Activated CD8-positive, alpha-beta T cell treated with anti-CD3 and anti-CD28 coated beads, Interleukin-2, amount 10 ng/mL, durations not matched to agents 7 days and 5 days (primary cell): ENCODE measurements at places on chromosomes 3 and 15.

DNA sequence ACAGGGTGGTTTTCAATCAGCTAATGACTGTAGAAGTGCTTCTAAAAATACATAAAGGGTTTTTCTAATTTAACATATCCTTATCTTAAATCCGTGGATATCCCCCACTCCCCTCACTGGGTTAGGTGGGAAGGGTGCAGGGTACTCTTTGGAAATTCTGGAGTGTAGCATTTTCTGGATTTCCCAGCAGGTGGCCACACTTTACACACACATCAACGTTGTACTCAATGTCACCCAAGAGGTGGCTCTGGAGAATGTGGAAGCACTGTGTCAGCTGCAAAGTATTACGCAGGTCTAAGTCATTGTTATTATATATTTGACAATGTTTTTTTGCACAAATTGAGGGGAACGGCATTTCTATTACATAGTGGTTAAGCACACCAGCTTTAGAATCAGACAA lies 168.8 kb downstream of the CHDH start:
- H3K36me3 ChIP-seq, result no peaks in the 10 kb centered on the region
- H3K4me1 ChIP-seq, result no peaks in the 10 kb centered on the region
- DNase-seq, result no peak
- H3K4me3 ChIP-seq, result no peak overlapping the region

DNA sequence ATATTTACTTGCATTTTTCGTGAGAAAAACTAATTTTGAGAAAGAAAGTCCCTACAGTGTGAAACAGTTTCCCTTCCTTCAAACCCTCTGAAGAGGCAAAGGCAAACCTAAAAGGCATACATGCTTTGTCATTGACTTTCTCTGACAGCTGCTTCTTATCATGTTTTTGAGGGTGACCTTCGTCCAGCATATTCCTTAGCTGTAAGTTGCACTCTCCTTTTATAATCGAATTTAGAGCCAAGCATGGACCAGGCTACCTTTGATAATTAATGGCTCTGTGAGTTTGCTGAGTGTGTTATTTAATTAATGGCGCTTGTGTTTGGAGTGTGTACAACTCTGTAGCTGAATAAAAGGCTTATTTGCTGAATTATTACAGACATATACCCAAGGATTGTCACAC lies 684.2 kb upstream of the CFAP20DC start:
- peaks cover 4% of the 10 kb centered on the region for H3K27me3 ChIP-seq
- no peak overlapping the region for H3K27ac ChIP-seq
- peaks cover 37% of the 10 kb centered on the region for H3K4me1 ChIP-seq
- H3K4me3 ChIP-seq, result no peak overlapping the region

- no peak overlapping the region for H3K4me3 ChIP-seq
- no peaks in the 10 kb centered on the region for H3K36me3 ChIP-seq
- peaks cover 4% of the 10 kb centered on the region for H3K4me1 ChIP-seq
- DNase-seq, result no peak
- H3K27me3 ChIP-seq, result peaks cover 7% of the 10 kb centered on the region
These were observed 36.0 kb upstream of the ULK4 start for GRCh38 chr3:41997702-41998550.

DNA sequence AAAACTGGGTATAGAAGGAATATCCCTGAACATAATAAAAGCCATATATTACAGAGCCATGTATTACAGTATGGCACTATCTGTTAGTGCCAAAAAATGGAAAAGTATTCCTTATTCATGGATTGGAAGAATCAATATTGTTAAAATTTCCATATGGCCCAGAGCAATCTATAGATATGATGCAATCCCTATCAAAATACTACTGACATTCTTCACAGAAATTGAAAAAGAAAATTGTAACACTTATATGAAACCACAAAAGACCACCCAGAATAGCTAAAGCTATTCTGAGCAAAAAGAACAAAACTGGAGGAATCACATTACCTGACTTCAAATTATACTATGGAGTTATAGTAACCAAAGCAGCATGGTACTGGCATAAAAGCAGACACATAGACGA lies 218.8 kb downstream of the PLCL2 start:
- no peak for DNase-seq
- H3K4me3 ChIP-seq, result no peak overlapping the region
- peaks cover 14% of the 10 kb centered on the region for H3K4me1 ChIP-seq
- H3K27ac ChIP-seq, result no peak overlapping the region
- peaks cover 20% of the 10 kb centered on the region for H3K36me3 ChIP-seq
- no peaks in the 10 kb centered on the region for H3K27me3 ChIP-seq

GRCh38 chr3:2727610-2728318 lies 382.4 kb downstream of the IL5RA start:
- no peaks in the 10 kb centered on the region for H3K36me3 ChIP-seq
- H3K27me3 ChIP-seq, result no peaks in the 10 kb centered on the region
- DNase-seq, result no peak
- H3K4me3 ChIP-seq, result no peak overlapping the region

DNA sequence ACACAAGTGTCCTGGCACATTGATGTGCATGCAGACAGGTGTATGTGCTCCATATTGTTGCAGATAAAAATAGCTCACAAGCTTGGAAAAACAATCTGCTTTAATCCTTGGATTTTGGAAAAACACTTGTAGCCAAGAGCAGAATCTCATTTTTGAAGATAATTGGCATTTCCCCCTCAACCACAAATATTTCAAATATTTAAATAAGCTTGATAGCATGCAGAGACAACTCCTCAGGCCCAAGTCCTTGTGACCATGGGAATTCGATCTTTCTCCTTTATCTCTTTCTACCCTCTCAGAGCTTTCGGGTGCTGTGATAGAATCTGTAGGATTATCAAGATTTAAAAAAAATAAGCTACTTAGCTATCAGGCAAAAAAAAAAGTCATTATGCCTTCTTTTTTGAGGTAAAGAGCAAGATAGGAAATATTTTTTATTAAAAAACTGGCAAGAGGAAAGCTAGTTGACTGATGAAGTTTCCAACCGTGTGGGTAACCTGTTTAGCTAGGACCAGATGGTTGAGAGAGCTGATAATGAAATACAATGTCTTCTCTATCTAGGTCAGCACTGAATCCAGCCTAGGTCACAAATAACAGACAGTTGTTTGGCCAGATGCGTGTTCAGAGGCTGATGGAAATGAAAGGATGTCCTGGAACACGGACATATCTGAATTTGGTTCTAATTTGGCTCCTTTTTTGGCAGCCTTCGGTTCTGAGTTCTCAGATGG lies 54.9 kb upstream of the SNRK start:
- H3K4me1 ChIP-seq, result peaks cover 5% of the 10 kb centered on the region
- H3K36me3 ChIP-seq, result peaks cover 18% of the 10 kb centered on the region
- H3K27me3 ChIP-seq, result peaks cover 2% of the 10 kb centered on the region
- no peak for DNase-seq

DNA sequence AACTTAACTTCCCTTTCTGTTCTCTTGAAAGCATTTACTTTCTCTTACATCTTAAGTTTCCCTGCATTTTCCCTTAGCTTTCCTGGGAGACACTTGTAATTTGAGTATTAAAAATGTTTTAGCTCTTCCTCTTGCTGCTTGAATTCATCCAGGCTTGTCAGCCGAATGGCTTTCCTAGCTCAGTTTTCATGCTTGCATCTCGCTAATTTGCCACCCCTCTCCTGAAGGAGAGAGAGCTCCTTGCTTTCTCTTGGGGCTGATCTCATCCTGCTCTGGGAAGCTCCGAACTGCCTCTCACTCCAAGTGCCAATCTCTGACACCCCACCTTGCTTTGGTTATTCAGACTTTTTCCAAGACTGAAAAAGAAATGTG lies 374.6 kb upstream of the TBL1XR1 start:
- DNase-seq, result no peak
- H3K4me1 ChIP-seq, result no peaks in the 10 kb centered on the region
- no peak overlapping the region for H3K27ac ChIP-seq
- no peak overlapping the region for H3K4me3 ChIP-seq

- DNase-seq, result no peak
- no peak overlapping the region for H3K27ac ChIP-seq
- H3K4me3 ChIP-seq, result no peak overlapping the region
- H3K36me3 ChIP-seq, result peaks cover 34% of the 10 kb centered on the region
These were observed 6.9 kb downstream of the HEXA start for GRCh38 chr15:72368899-72369298.

DNA sequence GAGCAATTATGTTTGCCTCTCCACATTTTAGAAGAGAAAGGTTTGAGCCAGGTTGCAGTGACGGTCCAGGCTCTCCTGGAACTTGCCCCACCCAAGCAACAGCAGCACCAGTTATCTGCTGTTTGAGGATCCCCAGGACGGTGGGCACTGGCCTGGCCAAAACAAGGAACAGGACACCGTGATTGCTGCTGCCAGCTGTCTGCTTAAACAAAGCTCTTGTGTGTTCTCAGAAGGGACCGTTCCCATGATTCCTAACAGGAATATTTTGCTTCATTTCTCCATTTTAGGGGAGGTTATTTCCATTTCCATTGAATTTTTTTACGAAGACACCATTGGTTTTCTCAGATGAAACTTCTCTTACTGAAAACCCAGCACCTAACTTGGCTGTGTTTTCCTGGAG lies 66.4 kb upstream of the RPL35A start:
- peaks cover 33% of the 10 kb centered on the region for H3K36me3 ChIP-seq
- H3K27me3 ChIP-seq, result no peaks in the 10 kb centered on the region
- H3K27ac ChIP-seq, result no peak overlapping the region
- DNase-seq, result no peak
- no peak overlapping the region for H3K4me3 ChIP-seq
- peaks cover 9% of the 10 kb centered on the region for H3K4me1 ChIP-seq

- H3K36me3 ChIP-seq, result no peaks in the 10 kb centered on the region
- H3K27ac ChIP-seq, result no peak overlapping the region
- no peaks in the 10 kb centered on the region for H3K4me1 ChIP-seq
- no peak for DNase-seq
- H3K27me3 ChIP-seq, result peaks cover 4% of the 10 kb centered on the region
These were observed 388.5 kb downstream of the VPS13C start for GRCh38 chr15:61671736-61672135.

- H3K4me1 ChIP-seq, result peaks cover 21% of the 10 kb centered on the region
- H3K27ac ChIP-seq, result no peak overlapping the region
- DNase-seq, result no peak
These were observed 40.9 kb upstream of the RNU6-1 start for GRCh38 chr15:67880651-67881182.
